PC-3 (cell line): ENCODE measurements at places on chromosomes 2 and 18. TPM values are rescaled to one million over a fixed set of nuclear protein-coding genes. Genes with fewer than 3 reads are reported as not detected.

- peak; percentile 59 for DNase-seq
These were observed 208.3 kb downstream of the EIPR1 start for GRCh38 chr2:3169106-3169870.

DNA sequence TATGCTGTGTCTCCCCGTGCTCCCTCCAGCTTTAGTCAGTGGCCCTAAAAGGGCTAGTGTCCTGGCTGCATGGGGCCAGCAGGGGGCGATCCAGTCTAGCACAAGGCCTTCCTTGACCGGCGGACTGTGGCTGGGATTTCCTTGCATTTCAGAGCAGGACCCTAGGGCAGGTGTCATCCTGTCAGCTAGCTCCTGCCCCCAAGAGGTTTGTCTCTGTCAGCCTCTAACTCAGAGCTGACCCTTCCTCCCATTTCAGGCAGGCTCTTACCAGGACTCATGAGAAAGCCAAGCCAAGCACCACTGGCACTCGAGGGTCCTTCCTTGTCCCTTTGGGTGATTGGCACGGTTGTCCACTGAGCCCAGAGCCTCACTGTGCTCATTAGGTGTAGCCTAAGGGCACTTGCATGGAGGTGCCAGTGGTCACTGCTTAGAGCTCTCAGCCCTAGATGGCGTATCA lies 140.3 kb downstream of the RPIA start:
- DNase-seq: peak; percentile 25

Gene CD8B
- not detected in 2 replicates for total RNA-seq

DNA sequence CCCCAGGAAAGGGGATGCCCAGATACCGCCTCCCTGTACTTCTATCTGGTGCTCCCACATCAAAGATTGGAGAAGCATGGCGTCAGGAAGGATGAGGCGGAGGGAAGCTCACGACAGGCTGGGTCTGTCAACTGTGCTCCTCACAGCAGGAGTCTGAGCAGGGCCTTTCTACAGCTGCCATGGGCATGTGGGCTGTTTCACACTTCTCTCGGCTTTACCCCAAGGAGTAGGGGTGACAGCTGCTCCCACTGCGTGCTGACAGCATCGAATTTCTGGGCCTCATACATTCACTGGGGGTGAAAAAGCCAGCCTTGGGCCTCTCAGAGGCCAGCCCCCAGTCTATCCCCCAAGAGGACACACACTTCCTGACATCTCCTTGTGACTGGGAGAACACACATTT lies 21.1 kb downstream of the NEURL3 start:
- no peak for DNase-seq

- DNase-seq: peak; percentile 91
These were observed 484.1 kb downstream of the FBXO15 start for GRCh38 chr18:73663581-73663980.

GRCh38 chr2:145530653-145531052 lies 1010.7 kb upstream of the ZEB2 start:
- DNase-seq: peak; percentile 39
